ENCODE measurements at places on chromosomes 6 and 20.

- DNase-seq: no peak
Observed at GRCh38 chr6:141488488-141488887, 644.2 kb upstream of the GJE1 start.

GRCh38 chr6:131014080-131014776 lies 48.8 kb downstream of the EPB41L2 start:
- DNase-seq: no peak

GRCh38 chr6:2203264-2203663 lies 42.1 kb downstream of the GMDS start:
- no peak for DNase-seq

DNA sequence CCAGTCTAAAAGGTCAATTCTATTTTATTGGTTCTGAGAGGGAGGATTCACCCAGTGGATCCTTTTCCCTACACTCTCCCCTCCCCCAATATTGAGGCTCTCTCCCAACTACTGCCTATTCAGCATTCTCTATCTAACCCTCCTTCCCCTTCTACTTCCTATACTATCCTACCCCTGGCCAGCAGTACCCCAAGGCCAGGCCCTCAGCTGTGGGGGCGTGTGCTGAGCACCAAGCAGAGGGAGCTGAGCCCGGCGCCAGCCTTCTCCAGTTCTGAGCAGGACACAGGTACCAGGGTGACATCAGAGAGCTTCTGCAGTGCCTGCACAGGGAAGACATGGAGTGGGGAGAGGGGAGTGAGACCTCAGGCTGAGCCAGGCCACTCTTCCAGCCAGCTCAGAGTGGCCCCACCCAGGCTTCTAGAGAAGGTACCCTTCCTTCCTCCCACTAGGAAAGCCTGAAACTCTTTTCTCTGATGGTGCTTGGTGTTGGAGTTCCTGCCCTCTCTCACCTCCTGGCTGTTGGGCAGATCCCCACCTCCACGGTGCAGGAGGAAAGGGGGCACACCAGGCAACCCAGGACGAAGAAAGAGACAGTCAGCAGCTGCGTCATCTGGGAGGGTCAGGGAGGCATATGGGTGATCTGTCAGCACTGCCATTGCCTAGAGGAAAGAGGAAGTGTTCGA lies 1.9 kb downstream of the DDAH2 start:
- no peak for DNase-seq

DNA sequence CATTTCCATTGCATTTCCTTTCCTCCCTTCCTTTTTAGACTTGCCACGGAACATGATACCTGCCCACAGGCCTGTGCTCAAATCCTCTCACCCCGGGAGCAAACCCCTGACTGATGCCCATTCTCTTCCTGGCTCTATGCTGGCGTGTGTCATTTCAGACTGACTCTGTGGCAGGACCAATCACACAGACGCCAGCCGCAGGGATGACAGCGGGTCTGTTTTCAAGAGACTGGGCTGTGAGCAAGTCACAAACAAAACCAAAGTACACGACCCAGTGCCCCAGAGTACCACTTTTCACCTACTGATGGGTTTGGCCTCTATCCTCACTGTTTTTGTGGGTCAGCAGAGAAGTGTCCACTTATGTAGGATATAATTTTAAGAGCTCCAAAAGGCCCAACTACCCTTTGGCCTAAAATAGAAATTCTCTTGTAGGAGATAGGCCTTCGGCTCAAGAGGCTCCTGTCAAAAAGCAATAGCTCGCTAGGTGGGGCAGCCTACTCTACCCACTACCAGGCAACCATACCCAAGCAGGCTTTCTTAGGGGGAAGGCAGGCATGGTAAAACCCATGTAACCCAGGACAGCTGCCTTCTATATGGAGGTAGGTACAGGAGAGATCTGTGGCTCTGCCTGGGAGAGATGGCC lies 215.7 kb downstream of the CDC5L start:
- no peak for DNase-seq

DNA sequence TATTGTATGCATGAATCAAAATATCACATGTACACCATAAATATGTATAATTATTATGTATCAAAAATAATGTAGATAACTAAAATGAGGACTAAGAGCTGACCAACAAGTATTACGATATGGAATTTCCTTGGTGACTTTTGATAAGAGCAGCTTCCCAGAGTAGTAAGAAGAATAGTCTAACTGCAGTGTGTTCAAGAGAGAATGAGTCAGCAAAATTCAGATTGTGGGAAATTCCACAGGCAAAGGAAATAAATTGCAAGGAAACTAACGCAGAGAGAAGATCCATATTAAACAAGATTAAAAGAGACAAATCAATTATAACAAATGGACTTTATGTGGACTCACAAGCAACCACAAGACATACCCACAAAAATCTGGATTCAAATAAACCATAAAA lies 26.4 kb downstream of the FRK start:
- DNase-seq: no peak

DNA sequence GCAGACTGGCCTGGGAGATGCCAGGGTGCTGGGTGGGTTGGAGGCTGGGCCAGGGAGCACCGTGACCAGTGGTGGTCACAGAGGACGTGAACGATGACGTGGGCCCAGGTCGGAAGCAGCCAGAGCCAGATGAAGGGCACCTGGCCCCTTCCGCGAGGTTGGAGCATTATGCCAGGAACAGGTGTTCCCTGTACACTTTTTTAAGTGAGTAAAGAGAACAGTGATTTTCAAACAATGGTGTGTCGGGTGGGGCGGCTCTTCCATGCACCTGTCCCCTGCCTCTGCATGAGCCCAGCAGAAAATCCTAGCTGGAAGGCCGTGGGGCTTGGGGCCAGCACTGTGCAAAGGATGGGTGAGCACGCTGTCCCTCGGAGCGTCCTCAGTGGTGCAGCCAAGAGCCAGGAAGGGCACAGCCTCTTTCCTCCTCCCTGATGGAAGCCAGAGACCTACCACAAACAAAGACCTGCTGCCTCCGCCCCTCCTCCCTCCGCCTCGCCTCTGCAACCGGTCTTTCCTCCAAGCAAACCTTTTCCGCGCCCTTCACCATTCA lies 350.5 kb downstream of the ZFAND3 start:
- DNase-seq: no peak

DNA sequence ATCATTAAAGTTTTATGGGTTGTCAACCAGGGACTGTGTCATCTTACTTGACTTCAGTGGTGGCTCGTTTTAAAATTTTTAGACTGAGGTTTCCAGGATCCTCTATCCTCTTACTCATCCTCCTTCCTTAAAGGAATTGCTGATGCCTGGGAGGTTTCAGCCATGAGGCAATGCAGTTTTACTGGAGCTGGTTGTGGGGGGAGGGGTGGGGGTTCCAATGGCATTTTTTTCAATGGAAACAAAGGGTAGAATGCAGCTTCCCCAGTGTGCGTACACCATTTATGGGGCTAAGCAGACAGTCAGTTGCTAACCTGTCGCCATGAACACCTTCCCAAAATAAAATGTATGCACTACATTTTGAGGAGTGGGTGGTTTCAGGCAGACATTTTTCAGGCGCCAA lies 88.0 kb downstream of the METTL24 start:
- DNase-seq: no peak

DNA sequence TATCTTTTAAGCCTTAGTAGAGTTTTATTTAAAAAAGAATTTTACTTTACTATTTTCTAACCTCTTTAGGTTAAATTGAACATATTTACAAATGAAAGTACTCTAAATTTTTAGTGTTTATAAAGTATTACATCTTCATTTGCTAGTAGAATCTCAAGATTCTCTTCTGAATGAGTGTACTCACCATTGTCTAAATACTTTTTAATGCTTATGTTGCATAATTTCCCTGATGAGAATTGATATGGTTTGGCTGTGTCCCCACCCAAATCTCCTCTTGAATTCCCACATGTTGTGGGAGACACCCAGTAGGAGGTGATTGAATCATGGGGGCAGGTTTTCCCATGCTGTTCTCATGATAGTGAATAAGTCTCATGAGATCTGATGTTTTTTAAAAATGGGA lies 53.6 kb downstream of the VIP start:
- DNase-seq: no peak

DNA sequence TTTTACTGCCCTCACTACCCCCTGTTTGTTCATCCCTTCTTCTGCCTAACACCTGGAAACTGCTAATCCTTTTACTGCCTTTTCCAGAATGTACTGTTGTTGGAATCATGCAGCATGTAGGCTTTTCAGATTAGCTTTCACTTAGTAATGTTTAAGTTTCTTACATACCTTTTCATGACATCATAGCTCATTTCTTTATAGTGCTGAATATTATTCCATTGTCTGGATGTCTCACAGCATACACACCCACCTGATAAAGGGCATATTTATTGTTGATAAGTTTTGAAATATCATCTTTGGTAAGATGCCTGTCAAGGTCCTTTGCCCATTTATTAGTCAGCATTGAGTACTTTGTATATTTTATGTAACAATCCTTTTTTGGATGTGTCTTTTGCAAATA lies 588.2 kb upstream of the NRSN1 start:
- DNase-seq: no peak

- no peak for DNase-seq
Observed at GRCh38 chr20:63544958-63545516, 2.5 kb downstream of the SRMS start.

DNA sequence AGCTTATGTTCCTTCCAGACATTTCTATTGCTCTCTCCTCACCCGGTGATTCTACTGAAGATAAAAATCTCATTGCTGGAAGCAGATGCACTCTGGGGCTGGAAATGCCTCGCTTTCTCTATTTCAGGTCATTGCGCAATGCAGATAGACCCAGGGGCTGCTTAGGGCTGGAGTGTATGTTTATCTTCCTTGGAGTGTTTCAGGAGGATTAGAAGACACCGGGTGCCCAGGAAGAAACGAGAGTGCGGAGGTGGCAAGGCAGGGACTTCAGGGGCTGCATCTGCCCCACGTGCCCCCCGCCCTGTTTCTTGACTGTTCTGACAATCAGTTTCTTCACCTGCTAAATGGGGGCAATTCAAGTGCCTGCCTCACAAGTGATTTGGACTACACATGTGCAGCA lies 45.6 kb upstream of the IYD start:
- DNase-seq: no peak

DNA sequence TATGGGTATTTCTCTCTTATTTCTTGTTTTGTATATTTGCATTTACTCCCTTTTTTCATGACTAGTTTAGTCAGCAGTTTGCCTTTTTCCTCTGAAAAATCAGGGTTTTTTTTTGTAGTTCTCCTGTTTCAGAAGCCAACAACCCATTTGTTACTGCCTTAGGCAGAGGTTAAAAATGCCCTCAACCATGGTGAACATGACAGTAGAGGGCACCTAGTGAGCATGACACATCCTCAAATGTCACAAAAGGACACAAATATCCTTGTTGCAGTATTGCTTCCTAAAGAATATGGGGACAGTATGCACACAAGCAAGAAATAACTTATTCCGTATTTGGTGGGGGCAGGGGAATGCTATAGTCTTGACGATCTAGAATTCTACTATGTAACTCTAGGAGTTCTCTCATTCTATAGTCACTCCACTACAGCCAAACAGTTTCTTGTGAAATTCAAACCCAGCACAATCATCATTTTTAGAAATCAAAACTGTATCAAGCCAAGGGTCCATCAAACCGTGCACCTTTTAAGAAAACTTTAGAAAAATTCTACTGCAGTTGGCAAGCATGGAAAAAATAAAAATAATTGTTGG lies 47.0 kb downstream of the GOPC start:
- no peak for DNase-seq

- no peak for DNase-seq
Observed at GRCh38 chr20:24877652-24878051, 71.4 kb upstream of the CST7 start.

GRCh38 chr6:140245296-140246040 lies 871.0 kb upstream of the CITED2 start:
- DNase-seq: no peak

DNA sequence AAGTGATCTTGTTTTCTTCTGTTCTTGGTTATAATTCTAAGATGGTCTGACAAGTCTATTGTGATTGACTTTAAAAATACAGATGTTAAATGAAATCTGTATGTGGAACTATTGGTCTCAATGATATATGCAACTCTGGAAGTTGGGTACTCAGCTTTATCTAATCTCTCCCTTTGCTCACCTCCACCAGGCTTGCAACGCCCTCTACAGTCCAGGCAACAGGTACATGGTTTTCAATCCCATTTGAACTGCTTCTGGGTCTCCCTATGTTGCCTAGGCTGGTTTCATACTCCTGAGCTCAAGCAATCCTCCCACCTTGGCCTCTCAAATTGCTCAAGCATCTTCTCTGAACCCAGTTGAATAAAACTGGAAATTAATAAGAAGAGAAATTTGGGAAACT lies 25.6 kb upstream of the HLA-DQB1 start:
- DNase-seq: no peak

DNA sequence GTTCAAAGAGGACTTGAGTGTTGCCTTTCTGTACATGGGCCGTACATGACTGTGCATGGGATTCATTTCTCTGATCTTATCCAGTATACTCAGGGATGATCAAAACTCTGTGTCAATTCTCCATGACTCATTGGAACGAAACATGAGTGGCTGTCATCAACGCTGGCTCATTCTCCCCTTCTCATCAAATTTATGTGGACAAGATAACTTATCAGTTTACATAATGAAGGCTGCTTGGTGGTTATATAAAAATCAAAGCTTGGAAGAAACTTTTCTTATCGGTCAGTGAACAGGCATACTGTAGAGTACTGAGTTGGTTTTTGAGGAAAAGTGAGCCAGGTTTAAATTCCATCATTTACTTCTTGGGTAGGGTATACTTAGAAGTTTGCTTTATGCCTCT lies 24.9 kb downstream of the CRISP1 start:
- no peak for DNase-seq

DNA sequence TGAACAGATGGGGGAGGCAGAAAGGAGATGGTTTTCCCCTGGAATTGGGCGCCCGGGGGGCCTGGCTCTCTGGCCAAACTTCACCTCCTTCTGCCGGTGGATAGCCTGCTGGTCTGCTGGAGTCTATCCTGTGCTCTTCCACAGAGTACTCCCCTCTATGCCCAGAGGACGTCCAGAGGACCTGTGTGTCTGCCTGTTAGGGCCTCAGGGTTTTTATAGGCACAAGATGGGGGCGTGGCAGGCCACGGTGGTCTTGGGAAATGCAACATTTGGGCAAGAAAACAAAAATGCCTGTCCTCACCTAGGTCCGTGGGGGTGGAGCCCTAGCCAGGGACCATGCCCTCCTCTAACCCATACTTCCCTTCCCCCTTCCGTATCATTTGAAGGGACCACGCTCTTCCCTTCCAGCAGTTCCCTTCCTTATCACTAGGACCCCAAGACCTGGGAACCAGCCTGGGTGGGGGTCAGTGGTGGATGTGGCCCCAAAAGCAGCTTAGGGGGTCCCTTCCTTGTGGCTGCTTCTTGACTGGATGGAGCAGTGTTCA lies 53.6 kb upstream of the ZNF337 start:
- no peak for DNase-seq

DNA sequence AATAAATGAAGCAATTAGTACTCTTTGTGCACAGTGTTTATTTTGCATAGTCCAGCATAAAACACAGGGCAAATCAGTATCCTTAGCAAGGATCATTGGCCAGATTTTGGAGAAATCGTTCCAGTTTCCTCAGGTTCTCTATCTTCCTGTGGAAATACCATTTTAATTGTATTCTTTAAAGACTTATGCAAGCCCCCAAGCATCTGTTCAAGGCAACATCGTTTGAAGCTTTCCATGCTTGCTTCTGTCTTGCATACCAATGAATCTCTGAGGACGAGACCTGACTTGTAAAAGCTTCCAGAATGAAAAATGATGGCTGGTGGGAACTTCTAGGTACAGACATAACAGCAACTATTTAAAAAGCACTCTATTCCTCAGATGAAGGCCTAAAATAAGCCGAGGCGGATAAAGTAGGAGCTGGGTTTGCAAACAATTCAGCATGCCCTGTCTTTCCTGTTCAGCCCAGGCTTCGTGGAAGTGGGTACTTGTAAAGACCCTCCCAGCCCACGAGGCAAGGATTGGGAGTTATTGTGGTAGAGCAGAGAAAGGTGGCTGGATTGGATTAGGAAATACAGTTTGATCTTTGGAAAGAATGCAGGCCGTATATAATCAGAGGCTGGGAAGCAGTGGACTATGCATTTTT lies 21.6 kb downstream of the NRSN1 start:
- no peak for DNase-seq
